ENCODE measurements at places on chromosomes 16 and 17.
A peak's percentile ranks its signal among the peaks of the same experiment; 100 is the strongest.

GRCh38 chr16:57629516-57630406 is 1.3 kb downstream of the ADGRG1 start:
- DNase-seq: no peak

DNA sequence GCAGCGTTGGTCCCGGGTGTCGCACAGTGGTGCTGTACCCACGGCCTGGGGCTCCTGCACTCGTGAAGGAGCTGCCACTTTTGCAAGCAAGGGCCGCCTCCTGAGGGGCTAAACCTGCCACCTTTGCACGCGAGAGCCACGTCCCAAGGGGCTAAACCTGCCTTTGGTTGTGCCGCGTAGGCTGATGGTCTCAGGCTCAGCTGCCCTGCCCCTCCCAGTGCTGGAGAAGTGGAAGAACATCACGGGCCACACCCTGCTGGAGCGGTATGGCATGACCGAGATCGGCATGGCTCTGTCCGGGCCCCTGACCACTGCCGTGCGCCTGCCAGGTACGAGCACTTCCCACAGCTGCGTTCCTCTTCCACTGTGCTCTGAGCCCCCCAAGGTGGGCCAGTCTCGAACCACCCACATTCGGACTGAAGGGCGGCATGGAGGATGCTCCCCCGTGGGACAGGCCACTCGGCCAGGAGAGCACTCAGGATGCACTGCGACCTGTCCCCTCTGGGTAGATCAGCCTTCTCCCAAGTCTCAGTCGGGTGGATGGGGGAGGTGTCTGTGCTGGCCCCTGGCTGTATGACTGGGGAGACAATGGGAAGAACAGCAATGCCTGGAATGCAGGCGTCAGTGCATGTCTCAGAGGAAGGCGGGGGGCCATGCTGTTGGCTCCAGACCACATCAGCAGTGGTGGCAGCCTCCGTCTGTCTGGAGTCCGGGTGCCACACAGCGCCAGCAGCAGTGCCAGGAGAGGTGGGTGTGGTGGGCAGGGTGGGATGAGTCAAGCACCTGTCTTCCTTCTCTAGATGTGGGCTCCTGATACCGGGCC is 20.7 kb downstream of the ACSF3 start:
- DNase-seq: no peak

DNA sequence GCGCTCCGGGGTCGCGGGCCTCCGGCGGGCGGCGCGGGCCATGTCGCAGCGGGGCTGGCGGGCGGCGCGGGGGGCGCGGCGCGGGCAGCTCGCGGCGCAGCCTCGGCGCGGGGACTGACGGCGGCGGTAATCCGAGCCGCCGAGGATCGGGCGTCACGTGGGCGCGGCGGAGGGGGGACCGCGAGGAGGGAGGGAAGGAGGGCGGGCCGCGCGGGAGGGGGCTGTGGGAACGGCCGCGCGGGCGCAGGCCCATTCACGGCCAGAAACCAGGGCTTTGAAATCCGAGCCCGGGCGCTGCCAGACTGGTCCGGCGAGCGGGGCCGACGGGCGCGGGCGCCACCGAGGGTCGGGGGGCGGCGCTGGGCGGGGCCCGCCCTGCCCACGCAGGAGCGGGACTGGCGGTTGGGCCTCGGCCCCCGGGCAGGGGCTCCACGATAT is at the start of gene MTSS2:
Gene MTSS2 (minus strand): TSS at position 116 of the 438 bp plus-strand sequence. CDS start 262 bp downstream, outside the sequence.
- peak; percentile 13 for DNase-seq

- no peak for DNase-seq
Measured at GRCh38 chr17:35519439-35519838, 18.0 kb downstream of the SLFN12L start.

GRCh38 chr17:12634789-12635414 is 30.8 kb upstream of the MYOCD start:
- DNase-seq: no peak

DNA sequence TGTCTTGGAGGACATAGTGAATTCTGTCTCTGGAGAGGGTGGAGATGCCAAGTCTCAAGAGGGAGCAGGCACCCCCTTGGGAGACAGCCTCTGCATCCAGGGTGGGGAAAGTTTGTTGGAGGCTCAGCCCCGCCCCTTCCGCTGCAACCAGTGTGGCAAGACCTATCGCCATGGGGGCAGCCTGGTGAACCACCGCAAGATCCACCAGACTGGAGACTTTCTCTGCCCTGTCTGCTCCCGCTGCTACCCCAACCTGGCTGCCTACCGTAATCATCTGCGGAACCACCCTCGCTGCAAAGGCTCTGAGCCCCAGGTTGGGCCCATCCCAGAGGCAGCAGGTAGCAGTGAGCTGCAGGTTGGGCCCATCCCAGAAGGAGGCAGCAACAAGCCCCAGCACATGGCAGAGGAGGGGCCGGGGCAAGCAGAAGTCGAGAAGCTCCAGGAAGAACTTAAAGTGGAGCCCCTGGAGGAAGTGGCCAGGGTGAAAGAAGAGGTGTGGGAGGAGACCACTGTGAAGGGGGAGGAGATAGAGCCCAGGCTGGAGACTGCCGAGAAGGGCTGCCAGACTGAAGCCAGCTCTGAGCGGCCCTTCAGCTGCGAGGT is 5.2 kb downstream of the ZNF646 start:
- DNase-seq: no peak

DNA sequence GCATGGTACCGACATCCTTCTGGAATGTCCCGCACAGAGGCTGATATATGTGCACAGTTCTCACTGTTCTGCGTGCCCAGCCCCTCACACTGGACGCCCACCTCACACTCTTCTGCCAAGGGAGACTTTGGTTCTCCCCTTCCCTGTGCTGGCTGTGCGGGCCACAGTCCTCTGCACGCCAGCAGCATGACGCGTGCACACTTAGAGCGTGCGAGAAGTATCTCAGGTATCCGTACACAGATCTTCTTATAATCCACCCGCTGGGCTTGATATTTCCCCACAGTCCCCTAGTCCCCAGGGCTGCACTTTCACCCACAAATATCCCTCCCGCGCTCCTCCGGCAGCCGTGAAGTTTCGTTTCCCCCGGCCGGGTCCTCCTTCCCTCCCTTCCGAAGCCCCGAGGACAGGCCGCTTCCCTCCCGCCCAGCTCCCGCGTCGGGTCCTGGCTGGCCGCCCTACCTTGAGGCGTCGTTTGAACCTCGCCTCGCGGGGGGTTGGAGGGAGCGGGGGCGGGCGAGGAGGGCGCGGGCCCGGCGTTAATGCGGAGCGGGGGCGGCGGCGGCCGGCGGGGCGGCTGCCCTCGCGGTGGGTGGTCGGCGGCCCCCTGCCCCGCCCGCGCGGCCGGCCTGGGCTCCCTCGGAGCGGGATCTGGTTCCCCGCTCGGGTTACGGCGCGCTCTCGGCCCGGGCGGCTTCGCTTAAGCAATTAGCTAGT is 5.0 kb upstream of the FOXF1 start:
- DNase-seq: no peak

- DNase-seq: no peak
Measured at GRCh38 chr17:72515291-72516065, 394.7 kb downstream of the SOX9 start.

- DNase-seq: no peak
Measured at GRCh38 chr17:74868251-74868907, 4.4 kb downstream of the FDXR start.

DNA sequence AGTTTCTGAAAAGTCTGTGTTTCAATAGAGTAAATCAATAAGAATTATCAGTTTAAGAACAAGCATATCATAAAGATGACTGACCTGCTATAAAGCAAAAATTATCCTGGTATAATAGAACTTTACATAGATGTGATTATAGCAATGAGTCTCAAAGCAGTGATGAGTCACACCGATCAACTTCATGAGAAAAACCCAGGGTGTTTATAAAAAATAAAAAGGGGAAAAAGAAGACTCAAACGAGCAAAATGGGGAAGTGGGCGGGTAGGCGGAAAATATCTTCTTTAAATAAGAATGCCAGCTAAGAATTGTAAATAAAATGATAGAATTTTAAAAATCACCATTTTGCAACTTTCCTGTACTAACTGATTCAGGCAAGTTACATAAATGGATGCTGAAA is 46.8 kb downstream of the BRIP1 start:
- no peak for DNase-seq

DNA sequence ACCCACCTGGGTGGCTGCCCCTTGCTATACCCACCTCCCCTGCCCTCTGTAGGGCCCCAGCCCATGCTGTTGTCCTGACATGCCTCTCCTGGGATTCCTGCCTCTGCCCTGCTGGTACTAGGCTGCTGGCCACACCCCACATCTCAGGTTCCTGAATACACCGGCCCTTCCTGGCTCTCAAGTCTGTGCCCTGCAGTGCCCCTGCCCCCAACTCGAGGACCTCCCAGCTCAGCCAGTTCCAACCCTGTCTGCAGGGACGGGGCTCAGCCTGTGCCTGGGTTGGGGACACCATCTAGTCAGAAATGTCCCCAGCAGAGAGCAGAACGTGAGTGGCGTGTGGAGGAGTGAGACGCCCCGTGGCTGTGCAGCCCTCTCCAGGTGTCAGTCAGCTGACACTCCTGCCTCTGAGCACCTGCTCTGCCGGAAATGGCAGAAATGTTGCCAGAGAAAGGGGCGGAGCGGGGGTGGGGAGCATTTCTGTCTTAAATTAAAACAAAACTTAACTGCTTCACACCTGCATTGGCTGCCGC is 28.7 kb downstream of the ACSF3 start:
- DNase-seq: peak; percentile 40

All from stimulated activated CD8-positive, alpha-beta memory T cell treated with anti-CD3 and anti-CD28 coated beads, Interleukin-4, amount 100 ng/mL, for 4 hours (primary cell).